ENCODE measurements at places on chromosomes 4 and X.

GRCh38 chr4:100804576-100805360 lies 286.9 kb upstream of the EMCN start:
- DNase-seq, result no peak

- DNase-seq, result no peak
Observed at GRCh38 chr4:16598597-16599206, 299.7 kb downstream of the LDB2 start.

DNA sequence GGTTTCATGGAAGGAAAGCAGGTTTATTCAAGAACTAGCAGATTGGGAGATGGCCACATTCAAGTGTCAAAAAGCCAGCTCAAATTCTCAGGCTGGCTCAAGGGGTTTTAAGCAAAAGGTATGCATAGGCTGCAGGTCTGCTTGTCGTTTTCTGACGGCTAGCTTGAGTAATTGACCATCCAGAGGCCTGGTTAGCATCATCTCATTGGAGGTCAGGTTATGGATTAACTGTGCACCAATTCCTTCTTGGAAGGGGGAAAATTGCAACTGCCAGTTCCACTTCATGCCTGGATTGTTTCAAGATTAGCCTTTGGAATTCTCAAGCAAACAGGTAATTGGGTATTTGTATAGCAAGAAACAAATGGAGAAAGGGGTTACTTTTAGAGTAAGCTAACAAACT lies 62.1 kb downstream of the FUNDC1 start:
- no peak for DNase-seq

DNA sequence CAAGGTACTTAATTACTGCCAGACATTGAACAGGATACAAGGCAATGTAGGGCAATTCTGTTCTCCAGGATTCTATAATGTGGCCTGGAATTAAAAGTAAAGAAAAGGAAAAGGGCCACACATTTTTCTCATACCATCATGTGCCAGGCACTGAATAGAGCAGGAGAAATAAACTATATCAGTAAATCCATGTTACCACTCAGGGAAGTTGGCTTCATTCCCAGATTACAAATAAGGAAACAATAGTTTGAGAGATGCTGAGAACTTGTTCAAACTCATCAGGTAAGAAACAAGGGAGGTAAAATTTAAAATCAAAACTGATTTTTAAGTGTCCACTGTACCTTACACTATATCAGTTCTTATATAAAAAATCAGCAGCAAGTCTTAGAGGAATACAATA lies 645.0 kb upstream of the ATOH1 start:
- DNase-seq, result no peak

GRCh38 chr4:181819946-181820345 lies 423.3 kb upstream of the TENM3 start:
- no peak for DNase-seq

GRCh38 chr4:143554728-143555597 lies 41.5 kb downstream of the SMARCA5 start:
- no peak for DNase-seq

DNA sequence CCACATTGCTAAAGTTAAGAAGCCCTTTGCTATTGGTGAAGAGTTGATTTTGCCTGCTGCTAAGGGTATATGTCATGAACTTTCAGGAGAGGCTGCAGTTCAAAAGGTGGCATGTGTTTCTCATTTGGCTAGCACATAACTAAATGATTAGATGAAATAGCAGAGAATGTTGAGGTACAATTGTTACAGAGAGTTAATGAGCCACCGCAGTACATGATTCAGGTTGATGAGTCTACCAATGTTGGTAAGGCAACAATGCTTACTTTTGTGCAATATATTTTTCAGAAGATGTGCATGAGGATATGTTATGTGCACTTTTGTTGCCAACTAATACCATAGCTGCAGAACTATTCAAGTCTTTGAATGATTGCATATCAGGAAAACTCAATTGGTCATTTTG lies 21.1 kb upstream of the CXCL2 start:
- DNase-seq, result no peak

- peak; percentile 88 for DNase-seq
Observed at GRCh38 chr4:3531879-3532750, at the start of gene LRPAP1. LRPAP1 (minus strand) TSS chr4:3532422; CDS start chr4:3532412, 10 bp downstream.

DNA sequence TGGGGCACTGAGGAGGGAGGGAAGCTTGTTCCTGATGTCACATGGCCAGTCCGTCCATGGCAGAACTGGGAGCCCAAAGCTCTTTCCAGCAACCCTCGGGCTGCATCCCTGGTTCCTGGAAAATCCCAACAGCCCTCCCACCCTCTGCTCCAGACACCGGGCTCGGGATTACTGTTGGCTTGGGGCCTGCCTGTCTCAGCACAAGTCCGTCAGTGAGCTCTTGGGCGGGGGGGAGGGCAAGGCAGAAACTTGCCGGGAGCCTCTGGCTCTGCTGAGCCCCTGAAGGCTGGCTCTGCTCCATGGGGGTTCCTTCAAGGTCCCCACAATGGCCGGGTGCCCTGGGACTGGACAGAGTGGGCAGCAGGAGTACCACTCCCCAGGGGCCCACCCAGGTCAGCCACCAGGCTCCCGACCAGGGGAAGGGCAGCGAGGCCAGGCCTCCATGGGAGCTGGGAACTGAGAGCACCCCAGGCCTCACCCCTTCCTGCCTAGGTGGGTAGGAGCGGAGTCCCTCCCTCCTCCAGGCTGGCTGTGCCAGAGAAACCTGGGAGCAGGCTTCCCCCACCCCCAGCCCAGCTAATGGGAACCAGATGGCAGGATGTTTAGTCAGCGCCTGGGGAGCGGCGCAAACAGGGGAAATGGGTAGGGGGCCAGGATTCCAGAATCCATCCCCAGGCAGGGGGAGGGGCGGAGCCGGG lies 6.4 kb upstream of the HAUS7 start:
- no peak for DNase-seq

DNA sequence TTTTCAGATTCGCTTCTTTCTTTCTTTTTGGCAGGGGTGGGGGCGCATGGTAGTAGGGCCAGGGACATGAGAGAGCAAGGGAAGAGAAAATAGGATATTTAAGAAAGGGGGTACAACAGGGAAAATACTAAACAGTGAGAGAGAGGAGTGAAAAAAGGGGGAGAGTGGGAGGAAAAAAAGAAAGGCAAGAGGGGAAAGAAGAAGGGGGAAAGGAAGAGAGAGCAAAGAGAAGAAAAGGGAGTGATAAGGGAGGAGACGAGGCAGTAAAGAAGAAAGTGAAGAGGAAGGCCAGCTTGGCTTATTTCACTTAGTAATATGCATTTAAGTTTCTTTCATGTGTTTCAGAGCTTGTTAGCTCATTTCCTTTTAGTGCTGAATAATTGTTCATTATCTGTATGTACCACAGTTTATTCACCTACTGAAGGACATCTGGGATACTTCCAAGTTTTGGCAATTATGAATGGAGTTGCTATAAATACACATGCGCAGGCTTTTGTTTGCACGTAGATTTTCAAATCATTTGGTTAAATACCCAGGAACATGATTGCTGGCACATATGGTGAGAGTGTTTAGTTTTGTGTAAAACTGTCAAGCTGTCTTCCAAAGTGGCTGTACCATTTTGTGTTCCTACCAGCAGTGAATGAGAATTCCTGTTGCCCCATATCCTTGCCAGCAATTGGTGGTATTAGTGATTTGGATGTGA lies 37.3 kb downstream of the CASP6 start:
- DNase-seq, result no peak

Data from RKO (cell line).